ENCODE measurements at places on chromosomes 7 and 10.

- DNase-seq = no peak
Measured at GRCh38 chr7:22607180-22607579, 107.2 kb upstream of the STEAP1B start.

DNA sequence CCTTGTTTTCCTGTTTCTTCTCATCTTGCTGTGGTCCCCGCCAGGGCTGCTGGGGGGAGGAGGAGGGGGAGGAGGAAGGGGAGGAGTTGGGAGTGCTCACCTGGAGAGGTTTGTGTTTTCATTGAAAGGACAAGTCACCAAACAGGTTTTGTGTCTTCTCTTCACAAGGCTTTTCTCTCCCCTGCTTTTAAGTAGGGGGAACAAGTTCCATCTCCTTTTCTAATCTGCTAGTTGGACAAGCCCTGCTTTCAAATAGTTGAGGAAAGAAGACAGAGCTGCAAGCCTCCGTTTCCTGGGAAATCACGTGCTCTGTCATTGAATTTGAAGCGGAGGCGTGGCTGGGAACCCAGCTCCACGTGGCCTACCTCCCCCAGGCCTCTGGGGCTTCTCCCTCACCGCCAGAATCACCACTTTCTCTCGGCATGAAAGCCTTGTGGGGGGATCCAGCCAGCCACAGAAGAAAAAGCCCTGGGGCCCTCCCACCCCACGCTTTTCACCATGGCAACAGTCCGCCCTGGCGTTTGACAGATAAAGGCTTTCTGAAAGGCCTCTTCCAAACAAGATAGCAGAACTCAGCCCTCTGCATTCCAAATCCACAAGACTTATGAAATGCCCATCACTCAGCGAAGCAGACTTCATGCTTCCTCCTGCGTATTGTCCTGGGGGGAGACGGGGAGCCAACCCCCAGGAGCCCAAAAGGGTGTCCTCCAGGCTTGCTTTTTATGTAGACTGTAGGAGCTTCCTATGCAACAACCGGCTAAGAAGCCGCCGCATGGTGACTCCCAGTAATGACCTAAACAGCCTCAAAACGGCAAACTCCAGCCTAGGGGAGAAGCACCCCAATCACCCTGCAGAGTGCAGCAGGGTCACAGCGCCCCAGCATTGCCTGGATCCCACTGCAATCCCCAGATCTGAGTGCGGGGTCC, 51.7 kb downstream of the PROSER2 start:
- DNase-seq = no peak

- no peak for DNase-seq
Measured at GRCh38 chr7:11786186-11786585, 45.8 kb downstream of the THSD7A start.

- no peak for DNase-seq
Measured at GRCh38 chr10:60305380-60305892, 84.2 kb downstream of the ANK3 start.

- DNase-seq = no peak
Measured at GRCh38 chr7:14144538-14144937, 155.1 kb upstream of the ETV1 start.

DNA sequence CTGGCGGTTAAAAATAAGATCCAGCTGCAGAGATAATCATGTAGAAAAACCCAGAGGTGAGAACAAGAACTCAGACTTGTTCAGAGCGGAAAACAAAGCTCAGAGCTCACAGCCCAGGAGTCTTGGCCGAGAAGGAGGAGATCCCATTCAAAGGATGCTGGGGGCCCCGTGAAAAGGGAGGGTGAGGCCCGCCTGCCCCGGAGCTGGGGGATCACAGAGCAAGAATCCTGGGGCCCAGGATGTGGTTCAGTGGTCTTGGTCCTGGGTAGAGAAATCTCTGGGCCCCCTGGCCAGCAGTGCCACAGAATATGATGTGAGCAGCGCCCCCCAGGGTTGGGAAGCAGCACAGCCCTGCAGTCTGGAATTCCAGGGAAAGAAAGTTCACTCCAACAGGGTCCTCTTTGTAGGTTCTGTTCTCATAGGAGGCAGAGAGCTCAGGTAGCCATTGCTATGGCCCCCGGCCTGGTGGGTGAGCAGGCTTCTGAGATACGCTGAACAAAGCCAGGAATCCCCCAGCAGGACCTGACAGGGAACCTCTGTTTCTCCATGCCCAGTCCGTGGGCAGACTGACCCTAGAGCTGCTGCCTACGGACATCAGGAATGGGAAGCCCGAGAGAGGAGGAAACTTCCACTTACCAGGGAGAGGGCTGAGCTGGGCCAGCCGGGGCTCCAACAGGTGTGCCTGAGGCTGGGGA, 77.7 kb upstream of the GNA12 start:
- DNase-seq = peak; percentile 4

GRCh38 chr10:50224330-50224952, 26.9 kb downstream of the ASAH2 start:
- peak; percentile 39 for DNase-seq

- DNase-seq = peak; percentile 18
Measured at GRCh38 chr7:81956520-81956919, 186.7 kb upstream of the HGF start.

- no peak for DNase-seq
Measured at GRCh38 chr7:22338877-22339276, 18.1 kb downstream of the RAPGEF5 start.

DNA sequence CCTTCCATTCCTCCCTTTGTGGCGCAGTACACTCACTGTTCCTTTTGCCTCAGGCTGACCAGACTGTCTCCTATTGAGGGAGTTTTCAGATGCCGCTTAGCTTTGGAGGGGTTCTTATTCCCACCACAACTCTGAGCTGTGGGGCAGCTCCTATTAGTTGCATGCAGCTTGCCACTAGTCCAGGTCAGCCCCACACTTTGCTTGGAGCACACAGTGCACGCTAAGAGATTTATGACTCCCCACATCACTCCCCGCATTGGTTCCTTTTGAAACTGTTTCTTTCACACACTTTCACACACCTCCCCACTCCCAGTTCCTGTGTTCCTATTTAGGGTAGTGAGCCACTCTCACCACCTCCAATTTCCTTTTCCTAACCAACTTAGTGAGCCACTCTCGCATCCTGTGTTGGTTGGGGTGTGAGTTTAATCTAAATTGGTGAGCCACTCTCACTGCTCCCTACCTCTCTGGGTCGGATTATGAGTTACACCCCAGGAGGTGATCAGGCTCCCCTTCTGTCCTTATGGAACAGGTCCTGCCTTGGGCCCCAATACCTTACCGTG, 10.4 kb upstream of the ZNF485 start:
- DNase-seq = no peak

GRCh38 chr7:6453734-6454133, 6.0 kb upstream of the DAGLB start:
- no peak for DNase-seq

DNA sequence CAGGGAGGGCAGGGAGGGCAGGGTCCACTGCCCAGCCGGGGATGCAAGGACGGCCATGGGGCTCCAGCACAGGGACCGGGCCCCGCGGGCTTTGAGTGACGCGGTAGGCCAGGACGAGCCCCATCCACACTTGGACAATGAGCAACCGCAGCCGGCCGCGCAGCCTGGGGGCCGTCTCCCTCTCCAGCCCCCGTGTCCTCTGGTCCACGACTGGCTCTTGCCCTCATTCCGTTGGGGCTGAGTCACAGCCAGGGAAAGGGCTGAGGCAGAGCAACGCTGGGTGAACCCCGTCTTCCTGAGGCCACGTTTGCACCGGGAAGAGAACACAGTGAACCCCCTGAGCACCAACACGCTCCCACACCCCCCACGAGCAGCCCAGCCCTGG, 23.7 kb downstream of the SHH start:
- DNase-seq = no peak

GRCh38 chr10:97434055-97434454, 8.1 kb downstream of the PGAM1 start:
- no peak for DNase-seq
